ENCODE measurements at places on chromosomes 5 and 9.
A peak's percentile ranks its signal among the peaks of the same experiment; 100 is the strongest.

DNA sequence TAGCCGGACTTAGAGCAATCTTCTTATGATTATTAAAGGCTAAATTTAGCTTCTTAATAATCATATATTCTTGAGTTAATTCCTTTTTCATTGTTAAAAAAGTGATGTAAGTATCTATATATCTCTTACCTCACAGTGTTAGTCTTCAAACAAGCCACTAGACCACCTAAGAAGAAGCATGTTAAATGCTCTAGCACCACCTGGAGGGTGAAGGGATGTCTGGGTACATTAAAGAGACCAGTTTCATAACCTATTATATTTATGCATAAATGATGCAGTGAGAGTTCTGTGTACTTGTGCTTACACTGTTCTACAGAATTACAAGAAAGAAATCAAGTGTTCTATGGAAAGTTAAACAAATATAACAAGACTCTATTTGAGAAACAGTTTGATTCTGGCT, 55.9 kb upstream of the SLCO6A1 start:
- no peak for DNase-seq

- no peak for DNase-seq
Measured at GRCh38 chr5:146041180-146041789, 64.1 kb downstream of the PLAC8L1 start.

DNA sequence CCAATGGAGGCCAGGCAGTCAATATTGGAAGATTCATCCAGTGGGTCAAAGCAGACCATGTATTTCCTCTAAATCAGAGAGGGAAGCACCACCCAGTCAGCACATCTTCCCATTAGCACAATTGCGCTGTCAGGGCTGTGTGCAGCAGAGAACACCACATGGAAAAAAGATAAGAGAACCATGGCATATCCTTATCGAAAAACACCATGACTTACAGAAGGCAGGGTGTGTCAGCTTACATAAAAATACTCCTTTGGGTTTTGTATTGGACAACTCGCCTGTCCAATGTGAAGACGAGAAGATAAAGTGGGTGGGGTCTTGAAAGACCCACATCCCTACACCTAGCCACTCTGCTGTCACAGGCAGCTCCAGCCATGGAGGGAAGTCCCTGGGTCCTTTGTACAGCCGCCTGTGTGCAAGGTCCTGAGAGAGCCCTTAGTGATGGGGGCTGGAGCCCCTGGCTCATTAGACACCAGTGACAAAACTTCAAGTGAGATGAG, 71.9 kb upstream of the SPATA31E1 start:
- no peak for DNase-seq

GRCh38 chr9:121222524-121223171, 21.0 kb upstream of the RAB14 start:
- peak; percentile 66 for DNase-seq

DNA sequence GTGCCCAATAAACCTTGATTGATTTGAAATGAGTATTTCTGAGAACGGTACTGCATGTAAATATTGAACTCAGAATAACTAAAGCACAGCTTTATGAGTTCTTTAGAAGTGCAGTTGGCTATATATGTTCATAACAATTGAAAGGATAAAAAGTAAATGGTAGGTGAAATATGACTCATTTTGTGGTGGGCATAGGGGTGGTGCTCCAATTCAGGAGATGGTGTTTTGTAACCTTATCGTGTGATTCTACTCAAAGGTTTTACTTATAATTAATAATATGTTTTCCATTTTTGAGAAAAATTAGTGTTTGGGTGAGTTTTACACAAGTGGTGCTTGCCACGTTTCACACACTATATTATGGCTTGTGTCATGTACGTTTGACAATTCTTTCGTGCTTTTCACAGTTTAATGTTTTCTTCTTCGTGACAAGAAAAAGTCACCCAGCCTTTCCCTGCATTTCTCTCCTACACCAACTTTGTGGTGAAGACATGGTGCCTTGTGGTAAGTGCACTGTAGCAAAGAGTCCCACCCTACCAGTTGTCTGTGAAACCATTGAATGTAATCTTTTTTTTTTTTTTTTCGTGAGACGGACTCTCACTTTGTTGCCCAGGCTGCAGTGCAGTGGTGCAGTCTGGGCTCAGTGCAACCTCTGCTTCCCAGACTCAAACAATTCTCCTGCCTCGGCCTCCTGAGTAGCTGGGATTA, 492.5 kb upstream of the SGCD start:
- DNase-seq: no peak

DNA sequence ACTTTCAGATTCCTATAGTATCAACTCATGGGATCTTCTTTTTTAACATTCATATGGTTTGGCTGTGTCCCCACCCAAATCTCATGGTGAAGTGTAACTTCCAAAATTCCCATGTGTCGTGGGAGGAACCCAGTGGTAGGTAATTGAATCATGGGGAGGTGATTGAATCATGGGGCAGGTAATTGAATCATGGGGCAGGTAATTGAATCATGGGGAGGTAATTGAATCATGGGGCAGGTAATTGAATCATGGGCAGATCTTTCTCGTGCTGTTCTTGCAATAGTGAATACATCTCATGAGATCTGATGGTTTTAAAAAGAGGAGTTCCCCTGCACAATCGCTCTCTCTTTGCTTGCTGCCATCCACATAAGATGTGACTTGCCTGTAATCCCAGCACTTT, 21.8 kb upstream of the AGGF1 start:
- DNase-seq: no peak

DNA sequence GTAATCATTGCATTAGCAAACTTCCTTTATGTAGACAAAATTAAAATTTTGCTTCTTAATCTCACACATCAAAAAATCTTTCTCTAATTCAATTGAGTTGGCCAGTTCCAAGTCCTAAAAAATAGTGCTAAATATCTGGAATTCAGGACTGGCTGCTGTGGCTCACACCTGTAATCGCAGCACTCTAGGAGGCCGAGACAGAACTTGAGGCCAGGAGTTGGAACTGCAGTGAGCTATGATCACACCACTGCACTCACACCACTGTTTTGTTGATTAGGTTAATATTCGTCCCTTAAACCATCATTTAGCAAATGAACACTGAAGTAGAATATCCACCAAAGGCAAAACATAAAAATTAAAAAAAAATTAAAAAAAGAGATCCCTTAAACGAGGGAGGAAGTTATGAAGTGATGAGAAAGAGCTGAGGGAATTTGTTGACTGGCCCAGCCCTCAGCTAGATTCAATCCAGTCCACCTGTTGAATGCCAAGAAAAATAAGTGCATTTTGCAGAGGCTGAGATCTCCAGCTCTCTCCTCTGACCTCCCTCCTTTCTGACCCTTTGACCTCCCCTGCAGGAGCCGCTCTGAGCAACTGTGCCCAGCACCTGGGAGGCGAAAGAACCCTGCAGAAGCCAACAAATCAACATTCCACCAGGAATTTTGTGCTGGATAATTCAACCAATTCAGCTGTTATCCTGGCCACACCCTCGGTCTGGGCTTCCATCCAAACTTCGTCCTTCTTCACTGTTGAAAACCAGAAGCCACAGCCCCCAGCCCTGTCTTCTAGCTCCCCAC, 96.8 kb downstream of the OR2K2 start:
- no peak for DNase-seq

- DNase-seq: no peak
Measured at GRCh38 chr9:121372239-121373010, 2.4 kb upstream of the STOM start.

DNA sequence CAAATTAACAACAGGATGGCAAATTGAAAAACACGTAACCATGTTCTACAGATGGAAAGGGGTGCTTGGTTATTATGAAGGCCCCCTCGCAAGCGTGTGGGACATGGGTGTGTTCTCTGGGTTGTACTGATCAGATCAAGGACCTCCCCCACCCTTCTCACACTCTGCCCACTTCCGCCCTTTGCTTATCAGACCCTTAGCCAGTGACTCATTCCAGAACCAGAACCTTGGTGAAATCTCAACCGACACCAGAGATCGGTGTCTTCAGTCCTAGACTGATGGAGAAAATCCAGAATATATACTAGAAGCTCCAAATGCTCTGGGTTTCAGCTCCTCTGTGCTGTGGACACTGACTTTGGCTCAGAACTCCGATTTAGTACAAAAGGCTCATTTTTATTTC, 64.9 kb downstream of the PTTG1 start:
- no peak for DNase-seq

DNA sequence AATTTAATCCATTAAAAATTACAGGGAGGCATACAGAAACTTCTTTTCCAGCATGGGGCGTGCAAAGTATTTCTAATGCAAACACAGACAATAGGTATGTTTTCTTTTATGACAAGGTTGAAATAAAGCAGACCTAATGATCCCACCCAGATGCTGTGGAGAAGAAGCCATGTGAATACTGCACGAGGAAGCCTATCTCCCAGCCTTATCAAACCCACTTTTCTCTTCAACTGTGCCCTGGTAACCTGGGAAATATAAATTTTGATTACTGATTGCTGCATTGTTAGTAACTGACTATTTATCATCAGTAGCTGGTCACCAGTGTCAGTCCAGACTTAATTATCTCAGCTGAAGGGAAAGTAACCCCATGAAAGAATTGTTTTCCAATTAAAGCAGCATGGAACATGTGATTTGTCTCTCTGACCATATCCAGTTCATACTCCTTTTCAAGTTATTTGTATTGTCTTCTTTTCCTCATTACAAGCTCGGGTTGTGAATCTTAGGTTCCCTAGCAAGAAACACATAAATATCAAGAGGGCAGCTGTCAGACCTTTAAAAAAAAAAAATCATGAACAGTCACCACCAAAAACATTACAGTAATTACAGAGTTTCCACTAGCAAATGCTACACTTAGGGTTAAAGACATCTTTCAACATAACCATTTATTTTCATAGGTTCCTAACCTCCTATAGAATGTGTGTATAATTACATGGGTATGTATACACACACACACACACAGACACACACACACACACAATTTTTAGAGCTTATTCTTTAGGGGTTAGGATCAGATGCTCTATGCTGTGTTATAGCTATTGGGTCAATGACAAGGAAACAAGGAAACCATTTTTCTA, 50.3 kb downstream of the SEMA6A start:
- DNase-seq: no peak

DNA sequence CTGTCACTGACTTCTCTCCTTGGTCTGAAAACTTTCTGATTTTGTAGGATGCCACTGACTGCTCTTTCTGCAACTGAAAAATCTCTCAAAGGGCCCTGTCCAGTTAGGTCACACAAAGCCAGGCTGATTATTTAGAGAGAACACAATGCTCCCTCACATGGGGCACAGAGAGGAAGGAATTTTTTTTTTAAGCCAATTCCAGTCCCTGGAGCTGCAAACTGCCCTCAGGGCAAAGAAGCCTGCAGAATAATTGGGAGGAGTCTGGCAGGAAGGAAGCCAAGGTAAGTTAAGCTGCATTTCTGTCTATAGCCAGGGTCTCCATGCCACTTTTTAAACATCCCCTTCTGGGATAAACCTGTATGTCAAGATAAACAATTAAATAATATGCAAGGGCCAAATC, 305.5 kb downstream of the ZSWIM6 start:
- no peak for DNase-seq

- no peak for DNase-seq
Measured at GRCh38 chr5:11560915-11561697, 343.1 kb downstream of the CTNND2 start.

DNA sequence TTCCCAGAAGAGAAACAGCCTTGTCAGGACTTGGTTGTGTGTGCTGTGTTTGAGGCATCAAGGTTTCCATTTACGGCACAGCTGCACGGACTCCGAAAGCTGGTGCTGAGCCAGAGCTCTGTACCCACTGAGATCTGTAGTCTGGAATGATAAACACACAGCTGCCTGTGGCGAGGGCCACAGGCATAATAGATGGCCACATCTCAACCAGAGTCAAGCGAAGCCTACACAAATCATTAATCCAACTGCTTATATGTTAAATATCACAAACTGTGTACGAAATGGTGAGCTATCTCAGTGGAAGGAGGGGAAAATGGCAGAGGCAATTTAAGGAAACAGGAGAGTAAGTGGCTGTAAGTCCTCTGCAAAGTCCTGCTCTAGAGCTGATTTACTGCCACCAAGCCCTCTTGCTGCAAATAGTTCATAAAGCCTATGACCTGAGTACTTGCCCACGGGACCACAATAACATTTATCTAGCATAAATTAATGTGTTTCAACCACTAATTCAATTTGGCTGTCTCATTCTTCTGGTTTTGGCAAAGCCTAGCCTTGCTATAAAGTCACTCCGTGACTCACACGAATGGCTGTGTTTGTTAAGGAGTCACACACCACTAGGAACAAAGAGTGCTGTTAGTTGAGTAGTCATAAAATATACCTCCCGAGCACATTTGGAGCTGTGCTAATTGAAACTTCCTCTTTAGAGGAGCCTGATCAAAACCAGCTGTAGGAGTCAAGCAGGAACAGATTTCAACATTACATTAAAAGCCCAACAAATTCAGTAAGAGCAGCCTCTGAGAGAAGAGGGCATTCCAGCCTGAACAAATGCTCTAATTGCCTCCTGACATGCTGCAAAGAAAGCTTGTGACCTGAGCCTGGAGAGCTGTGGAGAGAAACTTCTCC, 738.6 kb upstream of the ZNF608 start:
- no peak for DNase-seq

DNA sequence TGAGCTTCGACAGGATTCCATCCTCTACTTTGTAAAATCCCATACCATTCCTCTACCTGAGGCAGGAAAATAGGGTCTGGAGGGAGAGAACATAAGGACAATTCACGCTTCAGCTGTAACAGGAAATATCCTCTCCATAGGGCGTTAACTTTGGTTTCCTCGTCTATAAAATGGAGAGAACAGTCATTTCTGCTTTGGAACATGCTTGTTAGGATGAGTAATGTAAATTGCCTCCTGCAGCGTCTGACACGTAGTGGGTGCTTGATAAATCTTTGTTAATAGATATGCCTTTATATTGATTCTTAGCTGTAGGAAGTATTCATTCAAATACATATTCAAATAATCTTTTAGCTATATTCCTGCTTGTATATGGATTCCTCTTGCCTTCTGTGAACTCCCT, 711 bp upstream of the SUB1 start:
- peak; percentile 31 for DNase-seq

DNA sequence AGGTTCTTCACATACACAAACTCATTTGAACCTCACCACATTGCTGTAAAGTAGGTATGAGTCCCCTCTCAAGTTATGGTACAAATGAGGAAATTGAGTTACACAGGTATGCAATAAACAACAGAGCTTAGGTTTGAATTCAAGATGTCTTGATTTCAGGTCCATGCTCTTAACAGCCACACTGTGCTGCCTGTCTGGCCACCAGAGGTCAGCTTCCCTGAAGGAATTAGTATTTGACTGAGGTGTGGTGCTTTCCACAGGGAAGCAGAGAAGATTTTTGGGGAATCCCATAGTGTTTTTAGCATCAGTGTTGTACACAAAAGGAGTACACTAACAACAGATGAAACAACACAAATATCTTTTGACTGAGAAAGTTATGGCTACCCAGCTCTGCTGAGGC, 94.4 kb upstream of the ITGA1 start:
- no peak for DNase-seq
